Stimulated activated CD8-positive, alpha-beta memory T cell treated with anti-CD3 and anti-CD28 coated beads, Interleukin-7, amount 100 ng/mL, for 1 hour (primary cell): ENCODE measurements at places on chromosomes 1 and 21.

DNA sequence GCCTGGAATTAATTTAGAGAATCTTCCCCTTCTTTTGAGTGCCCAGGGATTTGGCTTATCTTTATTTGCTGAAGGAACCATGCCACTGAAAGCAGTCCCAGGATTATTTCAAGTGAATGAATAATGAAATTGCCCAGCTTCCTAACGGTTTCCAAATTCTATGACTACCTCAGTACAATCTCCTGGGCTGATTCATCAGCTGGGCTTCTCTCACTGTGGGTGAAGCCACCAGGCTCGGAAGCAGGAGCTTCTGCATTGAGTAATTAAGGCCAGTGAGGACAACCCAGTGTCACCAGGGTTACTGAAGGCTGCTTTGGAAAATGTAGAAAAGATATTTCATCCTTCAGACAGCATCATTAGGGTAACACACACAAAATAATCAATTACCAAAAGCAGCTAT lies 169.8 kb downstream of the DAB1 start:
- no peak for DNase-seq

DNA sequence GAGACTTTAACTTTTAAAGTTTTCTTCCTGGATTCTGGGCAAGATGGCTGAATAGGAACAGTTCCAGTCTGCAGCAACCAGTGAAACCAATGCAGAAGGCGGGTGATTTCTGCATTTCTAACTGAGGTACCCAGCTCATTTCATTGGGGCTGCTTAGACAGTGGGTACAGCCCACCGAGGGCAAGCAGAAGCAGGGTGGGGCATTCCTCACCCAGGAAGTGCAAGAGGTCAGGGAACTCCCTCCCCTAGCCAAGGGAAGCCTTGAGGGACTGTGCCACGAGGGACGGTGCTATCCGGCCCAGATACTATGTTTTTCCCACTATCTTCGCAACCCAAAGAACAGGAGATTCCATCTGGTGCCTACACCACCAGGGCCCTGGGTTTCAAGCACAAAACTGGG lies 121.0 kb downstream of the VAV3 start:
- no peak for DNase-seq

- no peak for DNase-seq
Observed at GRCh38 chr1:77536813-77537212, 145.6 kb downstream of the ZZZ3 start.

DNA sequence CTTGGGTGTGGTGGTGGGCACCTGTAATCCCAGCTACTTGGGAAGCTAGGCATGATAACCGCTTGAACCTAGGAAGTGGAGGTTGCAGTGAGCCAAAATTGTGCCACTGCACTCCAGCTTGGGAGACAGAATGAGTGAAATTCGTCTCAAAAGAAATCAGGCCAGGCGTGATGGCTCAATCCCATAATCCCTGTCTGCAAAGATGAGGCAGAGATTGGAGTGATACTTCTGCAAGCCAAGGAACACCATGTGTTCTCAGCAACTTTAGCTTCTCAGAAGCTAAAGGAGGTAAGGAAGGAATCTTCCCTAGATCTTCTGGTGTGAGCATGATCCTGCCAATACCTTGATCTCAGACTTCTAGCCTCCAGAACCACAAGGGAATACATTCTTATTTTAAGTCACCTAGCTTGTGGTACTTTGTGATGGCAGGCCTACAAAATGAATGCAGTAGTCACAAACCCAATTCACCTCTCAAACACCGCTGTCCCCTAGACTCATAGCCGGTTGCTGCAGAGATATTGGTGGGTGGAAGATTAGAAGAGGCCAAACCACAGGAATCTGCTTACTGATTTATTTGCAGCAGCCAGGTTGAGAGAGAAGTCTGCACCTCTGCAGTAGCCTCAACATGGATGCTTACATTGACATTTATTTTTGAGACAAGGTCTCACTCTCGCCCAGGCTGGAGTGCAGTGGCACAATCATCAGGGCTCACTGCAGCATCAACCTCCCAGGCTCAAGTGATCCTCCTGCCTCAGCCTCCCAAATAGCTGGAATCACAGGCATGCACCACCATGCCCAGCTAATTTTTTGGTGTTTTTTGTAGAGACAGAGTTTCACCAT lies 18.6 kb downstream of the L1TD1 start:
- no peak for DNase-seq

- no peak for DNase-seq
Observed at GRCh38 chr1:30762152-30762929, 4.8 kb upstream of the LAPTM5 start.

- DNase-seq, result no peak
Observed at GRCh38 chr1:160844447-160845232, 18.0 kb downstream of the CD244 start.

- DNase-seq, result no peak
Observed at GRCh38 chr1:26112407-26112775, 767 bp downstream of the PDIK1L start.

- DNase-seq, result no peak
Observed at GRCh38 chr1:3580231-3580630, 31.1 kb downstream of the MEGF6 start.

DNA sequence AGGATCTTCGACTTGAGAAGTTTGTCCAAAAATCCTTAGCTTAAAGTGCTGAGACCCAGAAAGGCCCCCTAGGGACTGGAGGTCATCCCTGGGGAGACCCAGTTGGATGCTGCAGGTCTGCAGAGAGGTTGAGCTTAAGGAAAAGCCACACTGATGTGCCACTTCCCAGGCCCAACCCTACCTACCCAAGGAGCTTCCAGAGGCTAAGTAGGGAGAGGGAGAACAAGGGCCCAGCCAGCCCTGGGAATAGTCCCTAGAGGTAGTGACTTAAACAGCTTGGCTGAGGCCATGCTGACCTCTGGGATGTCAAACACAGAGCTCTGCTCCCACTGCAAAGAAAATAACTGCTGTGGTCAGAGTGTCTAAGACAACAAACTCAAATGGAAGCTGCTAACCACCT lies 693.7 kb downstream of the MATN1 start:
- no peak for DNase-seq

DNA sequence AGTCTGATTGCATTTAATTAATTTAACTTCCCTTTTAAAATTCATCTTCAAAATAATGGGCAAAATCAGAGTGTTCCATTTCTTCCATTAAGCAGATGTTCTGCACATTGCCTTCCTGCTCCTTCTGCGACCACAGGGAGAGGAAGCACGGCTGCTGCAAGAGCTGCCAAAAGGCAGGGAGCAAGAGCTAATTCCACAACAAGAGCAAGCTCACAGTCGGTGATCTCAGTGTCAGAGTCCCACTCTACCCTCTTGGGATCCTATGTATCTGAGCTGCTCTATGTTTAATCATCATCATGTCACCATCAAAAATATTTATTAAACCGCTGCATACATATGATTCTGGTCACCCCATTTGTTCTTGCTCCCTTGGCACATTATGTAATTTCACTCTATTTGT lies 255.3 kb upstream of the CAMK1G start:
- DNase-seq, result no peak

DNA sequence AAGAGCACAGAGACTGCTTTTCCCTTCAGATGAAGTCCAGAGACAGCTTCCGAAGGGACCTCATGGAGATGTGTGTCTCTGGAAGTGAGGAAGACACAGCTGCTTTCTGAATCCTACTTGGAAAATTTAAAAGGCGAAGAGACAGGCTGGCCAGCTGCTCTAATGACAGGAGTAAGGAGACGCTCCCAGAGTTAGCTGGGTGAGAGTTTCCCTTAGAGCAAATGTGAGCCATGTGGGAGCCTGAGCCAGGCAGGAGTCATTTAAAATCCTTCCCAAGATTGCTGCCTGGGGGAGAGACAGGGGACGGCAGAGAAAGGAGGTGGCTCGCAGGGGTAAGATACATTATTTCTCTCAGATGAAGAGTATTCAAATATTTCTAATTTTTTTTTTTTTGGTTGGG lies 53.1 kb downstream of the ZNF326 start:
- no peak for DNase-seq

GRCh38 chr1:68585351-68585750 lies 88.5 kb upstream of the DEPDC1 start:
- DNase-seq, result no peak

DNA sequence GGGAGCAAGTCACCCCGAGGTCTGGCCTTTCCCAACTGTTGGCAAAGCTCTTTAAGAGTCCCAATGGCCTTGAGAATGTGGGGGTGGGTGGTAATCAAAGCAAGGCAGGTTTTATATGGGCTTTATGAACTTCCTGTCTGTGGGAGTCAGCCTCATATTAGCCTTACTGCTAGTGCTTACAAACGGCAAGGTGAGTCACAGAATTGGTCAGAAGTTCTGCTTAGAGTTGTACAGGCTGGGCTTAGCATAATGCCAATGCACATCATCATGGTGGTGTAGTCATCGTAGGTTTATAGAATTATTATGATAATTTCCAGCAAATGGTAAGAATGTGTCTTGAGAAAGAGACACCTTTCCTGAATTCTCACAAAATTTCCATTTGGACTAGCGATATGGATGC lies 192.7 kb upstream of the KIAA0040 start:
- no peak for DNase-seq

GRCh38 chr21:31941694-31942093 lies 68.9 kb downstream of the HUNK start:
- no peak for DNase-seq

DNA sequence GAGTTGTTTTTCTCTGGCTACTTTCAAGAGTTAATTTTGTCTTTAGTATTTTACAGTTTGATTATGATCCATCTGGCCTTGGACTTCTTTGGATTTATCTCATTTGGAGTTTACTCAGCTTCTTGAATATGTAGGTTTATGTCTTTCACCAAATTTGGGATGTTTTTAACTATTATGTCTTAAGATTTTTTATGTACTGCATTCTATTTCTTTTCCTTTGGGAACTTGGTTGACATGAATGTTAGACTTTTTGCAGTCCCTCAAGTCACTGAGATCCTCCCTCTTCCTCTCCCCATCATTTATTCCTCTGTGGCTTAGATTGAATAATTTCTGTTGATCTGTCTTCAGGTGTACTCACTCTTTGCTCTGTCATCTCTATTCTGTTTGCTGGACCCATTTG lies 112.0 kb downstream of the XPR1 start:
- no peak for DNase-seq

DNA sequence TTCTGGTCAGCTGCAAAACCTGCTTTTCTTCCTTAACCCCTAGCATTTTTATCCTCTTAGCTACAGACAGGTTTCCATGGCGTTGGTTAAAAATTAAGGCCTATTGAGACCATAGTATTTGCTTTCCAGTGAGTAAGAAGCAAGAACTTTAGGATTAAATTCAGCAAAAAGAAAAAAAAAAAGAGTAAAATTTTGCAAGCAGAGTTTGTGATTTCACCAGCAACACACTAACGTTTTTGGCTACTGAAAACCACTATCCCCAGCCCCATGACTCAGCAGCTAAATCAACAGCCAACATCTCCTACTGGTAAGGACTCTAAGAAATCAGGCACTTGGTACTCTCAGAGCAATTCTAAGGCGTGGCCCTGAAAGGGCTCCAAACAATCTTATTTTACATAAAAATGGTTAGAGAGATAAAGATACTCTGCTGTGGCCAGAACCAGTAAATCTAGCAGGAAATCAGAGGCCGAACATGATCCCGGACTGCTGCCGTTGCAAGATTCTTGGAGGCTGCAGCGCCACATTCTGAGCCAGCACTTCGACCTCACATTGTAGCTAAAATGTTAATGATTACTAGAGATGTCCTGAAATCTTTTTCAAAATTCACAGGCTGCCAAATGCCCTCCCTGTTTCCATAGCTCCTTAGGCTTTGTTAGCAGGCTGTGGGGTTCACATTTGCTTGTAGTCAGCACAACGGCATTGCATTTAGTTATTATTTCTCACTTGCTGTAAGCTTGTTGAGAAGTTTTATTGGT lies 1.6 kb upstream of the ENO1 start:
- DNase-seq, result no peak

DNA sequence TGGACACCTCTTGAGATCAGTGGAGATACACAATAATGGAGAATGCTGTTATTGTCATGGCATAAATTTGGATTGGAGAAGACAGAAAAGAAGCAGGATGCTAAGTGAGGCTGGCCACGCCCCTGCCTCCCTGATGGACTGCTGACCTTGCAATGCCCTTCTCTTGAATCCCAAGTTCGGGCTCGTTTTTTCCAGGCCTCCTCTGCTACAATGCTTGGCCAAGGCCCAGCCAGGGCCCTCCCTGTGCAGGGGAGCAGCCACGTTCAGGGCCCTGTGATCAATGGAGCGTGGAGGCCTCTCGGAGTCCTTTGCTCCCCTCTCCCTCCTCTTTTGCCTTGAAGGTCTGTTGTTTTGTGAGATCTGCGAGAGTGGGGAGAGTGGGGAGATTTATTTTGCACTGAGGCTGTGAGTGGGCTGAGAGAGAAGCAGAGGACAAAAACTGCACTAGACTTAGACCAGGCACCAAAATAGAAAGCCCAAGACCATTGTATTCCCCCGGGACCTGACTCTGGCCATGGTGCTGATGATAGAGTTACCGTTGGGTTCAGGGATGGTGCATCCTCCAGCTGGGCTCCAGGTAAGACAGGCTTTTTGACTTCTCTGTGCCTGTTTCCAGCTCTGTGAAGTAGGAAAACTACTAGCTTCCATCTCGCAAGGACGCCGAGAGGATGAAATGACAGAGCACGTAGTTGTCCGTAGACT lies 268.6 kb downstream of the KAZN start:
- no peak for DNase-seq

DNA sequence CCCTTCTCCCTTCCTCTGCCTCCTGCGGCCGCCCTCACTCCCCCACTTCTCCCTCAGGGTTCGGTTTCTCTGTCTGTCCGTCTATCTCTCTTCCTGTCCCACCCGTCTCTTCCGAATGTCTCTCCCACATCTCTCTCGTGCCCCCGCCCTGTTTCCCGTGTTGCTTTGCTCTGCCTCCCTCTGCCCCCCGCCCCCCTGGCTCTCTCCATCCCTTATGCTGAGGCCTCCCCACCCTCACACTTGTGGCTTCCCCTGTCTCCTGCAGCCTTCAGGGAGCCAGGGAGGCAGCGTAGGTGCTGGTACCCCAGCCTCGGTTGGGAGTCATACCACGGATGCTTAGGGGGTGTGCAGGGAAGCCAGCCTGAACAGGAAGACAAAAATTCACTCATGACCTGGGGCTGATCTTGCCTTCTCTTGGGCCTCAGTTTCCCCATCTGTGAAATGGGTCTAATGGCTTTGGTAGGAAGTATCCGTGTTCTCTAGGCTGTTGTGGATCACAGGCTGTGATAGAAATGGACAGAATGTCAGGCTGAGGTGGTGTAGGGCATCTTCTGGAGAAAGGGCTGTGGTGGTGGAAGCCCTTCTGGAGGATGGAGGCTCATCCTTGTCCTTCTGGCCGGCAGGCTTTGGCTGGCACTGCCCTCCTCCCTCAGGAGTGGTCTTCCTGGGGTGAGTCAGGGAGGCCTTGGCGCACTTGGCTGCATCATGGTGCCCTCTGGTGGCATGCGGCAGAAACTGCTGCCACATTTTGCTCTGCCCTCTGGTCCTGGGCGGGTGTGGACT lies 55.5 kb downstream of the FOXO6 start:
- peak; percentile 35 for DNase-seq

DNA sequence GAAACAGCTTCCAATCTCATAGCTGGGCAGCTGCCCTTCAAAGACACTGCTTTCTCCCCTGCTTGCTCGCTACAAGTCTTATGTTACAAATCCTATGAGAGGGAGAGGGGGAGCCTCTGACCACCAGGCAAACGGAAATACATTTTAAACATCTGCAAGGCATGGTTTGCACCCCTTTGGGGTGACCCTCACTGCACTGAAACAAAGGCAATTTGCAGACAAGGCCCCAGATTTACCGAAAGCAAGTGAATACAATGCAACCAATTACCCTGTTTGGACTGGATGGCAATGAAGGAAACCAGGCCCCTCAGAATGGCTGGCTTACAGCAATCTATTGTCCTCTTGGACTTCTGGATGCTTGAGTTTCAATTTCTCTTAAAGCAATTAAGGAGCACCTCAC lies 11.8 kb upstream of the ATP13A2 start:
- DNase-seq, result no peak

GRCh38 chr21:39124681-39125251 lies 58.5 kb downstream of the PSMG1 start:
- no peak for DNase-seq
